Sigmoid colon (tissue), 7 donors: ENCODE measurements at places on chromosomes 5 and 9. TPM values are rescaled to one million over a fixed set of nuclear protein-coding genes. Genes with fewer than 3 reads are reported as not detected.

DNA sequence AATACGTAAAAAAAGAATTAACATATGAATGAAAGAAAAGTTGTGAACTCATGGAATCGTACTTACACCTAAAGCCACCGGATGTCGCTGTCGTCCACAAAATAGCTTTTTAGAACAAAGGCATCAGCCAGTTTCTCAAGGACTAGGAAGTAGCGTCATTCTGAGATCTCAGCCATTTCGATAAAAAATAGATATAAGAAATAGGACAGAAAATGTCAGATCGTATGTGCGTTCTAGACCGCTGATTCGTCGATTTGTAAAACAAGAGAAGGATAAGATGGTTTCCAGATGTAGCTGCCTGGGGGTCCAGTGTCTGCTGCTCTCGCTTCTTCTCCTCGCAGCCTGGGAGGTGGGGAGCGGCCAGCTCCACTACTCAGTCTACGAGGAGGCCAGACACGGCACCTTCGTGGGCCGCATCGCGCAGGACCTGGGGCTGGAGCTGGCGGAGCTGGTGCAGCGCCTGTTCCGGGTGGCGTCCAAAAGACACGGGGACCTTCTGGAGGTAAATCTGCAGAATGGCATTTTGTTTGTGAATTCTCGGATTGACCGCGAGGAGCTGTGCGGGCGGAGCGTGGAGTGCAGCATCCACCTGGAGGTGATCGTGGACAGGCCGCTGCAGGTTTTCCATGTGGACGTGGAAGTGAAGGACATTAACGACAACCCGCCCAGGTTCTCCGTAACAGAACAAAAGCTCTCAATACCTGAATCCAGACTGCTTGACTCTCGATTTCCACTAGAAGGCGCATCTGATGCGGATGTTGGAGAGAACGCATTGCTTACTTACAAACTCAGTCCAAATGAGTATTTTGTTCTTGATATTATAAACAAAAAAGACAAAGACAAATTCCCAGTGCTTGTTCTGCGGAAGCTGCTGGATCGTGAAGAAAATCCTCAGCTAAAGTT is at the start of gene PCDHA10:
TSS of gene PCDHA10 (plus strand) at position 126 of the 903 bp plus-strand sequence. CDS start at position 278, 152 bp downstream.
- no peak for DNase-seq

- peak; percentile 20 for DNase-seq
These were observed 16.3 kb downstream of the CLTA start for GRCh38 chr9:36207016-36207415.

ZDHHC11B gene
- 0.71 TPM for total RNA-seq

DNA sequence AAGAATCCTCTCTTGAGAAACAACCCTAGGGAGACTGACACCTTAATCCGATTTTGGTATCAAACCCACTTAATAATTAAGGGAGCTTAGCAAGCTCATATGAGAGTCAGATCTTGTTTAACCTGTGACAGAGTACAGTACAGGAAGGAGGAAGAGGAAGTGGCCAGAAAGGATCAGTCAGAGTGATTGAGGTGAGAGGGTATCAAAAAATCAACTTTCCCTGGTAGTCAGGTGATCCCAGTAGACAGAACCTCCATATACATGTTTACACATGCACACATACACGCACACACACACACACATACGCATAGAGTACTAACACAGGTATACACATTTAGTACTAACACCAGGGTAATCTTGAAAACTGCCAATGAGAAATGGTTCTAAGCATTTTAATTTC is 56.8 kb downstream of the GLIS3 start:
- DNase-seq: no peak

OR13J1 gene
- not detected for total RNA-seq

DNA sequence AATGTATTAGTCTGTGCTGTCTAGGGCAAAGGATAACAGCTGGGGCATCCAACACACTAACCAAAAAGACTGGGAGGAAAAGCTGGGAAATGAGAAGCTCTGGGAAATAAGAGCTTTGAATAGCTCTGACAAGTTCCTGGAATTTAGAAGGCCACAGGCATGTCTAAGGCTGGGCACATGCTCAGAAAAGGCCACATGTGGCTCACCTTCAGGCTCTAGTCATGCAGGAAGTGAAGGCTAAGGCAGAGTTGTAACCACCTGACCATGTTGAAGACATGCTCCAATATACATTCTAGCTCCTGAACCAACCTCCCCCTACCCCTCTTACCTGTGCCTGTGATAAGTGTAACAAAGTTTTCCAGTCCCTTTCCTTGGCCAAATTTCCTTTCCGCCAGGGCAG is 31.7 kb downstream of the CLTA start:
- DNase-seq: no peak

GRCh38 chr9:110078604-110079003 is 129.4 kb downstream of the C9orf152 start:
- DNase-seq: no peak

- DNase-seq: no peak
These were observed 280.4 kb downstream of the CAAP1 start for GRCh38 chr9:26612211-26612610.

- DNase-seq: no peak
These were observed 132.7 kb downstream of the SLIT3 start for GRCh38 chr5:169168280-169168679.

PROB1 gene
- 0.55 TPM for total RNA-seq

DMRT2 gene
- 0.36 TPM for total RNA-seq

- DNase-seq: no peak
These were observed 3.4 kb downstream of the TLE1 start for GRCh38 chr9:81685763-81686613.

DNA sequence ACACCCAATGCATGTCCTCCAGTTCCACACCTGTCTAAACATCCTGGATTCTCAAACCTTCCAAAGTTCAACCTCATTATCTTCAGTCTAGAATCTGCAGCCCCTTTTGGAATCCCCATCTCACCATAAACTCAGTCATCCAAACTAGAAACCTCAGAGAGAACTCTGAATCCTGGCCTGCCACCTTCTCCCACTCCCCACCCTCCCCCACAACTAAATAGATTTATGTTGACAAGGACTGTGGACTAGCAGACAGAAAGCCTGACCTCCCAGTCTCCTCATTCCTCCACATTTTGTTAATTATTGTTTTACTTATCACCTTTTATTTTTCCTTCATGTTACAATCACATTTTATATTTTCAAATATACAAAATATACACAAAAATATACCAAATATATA is 76.6 kb downstream of the MEF2C start:
- no peak for DNase-seq

DNA sequence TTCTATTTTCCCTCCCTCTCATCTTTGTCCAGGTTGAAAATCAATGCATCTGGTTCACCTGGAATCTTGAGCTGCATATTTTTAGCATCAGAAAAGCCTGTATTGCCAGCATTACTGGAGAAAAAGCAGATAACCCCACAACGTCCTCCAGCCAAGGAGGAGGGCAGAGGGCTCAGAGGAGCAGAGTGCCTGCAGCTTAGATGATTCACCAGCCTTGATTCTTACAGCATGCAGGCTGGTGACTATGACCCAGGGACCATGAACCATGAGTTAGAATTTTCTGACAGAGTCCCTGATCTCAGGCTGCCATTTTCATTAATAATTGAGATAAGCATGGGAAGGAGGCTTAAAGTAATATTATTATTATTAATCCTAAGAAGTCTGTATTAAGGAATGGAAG is 278.2 kb downstream of the BRINP1 start:
- DNase-seq: no peak

GRCh38 chr5:23648656-23649055 is 141.2 kb downstream of the PRDM9 start:
- no peak for DNase-seq

GRCh38 chr5:163642904-163643303 is 137.5 kb downstream of the MAT2B start:
- no peak for DNase-seq

CCDC171 gene
- total RNA-seq: 6.1 TPM

- no peak for DNase-seq
These were observed 23.5 kb downstream of the GKAP1 start for GRCh38 chr9:83794051-83794450.

DNA sequence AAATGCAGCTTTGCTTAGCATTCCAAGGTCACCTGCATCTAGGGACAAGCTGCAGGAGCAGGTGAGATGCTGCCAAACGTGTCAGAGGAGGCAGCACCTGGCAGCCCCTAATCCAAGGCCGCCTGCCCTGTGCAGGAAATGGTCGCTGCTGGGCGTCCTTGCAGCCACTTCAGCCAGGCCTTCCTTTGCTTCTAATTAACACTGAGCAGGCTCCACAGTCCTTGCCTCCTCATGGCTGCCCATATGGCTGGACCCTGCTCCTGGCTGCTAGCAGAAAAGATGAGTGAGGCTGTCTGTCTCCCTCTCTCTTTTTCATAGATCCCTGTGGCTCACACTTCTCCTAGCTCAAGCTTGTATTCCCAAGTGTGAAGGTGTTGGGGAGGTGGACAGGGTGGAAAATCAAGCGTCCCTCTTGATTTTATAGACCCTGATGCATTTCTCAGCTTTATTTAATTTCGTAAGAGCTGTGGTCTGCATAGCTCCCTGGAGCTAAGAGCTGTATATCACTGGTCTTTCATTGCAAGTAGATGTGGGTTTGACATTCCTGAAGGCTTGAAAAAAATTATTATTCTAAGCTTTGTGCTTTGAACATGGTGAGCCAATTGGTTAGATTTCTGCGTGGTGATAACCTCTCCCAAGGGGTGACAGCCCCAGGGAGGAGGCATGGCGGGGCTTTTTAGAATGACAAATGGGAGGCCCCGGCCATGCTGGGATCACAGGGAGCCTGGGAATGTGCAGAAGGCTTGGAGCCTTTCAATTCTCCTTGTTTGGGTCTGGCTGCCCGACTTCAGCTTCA is 193.8 kb downstream of the SLIT3 start:
- DNase-seq: no peak

GRCh38 chr9:122176916-122177315 is 17.2 kb downstream of the MORN5 start:
- DNase-seq: no peak

DNA sequence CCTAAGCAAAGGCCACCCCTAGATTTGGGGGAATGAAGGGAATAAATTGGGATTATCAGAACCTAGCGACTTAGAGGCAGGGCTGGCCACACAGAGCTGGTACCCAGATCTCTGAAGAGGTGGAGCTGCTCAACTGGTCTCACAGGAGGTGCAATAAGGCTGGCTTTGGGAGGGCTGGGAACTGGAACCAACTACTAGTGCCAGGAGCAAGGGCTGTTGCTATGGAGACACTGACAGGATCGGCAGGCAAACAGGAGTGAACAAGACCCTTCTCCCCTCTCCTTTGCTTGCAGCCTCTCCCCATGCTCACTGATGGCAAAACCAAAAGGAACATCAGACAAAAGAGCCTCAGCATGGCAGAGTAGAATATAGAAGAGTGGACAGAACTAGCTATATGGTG is 17.0 kb upstream of the WHRN start:
- DNase-seq: no peak

- DNase-seq: no peak
These were observed 21.3 kb upstream of the FAM13B start for GRCh38 chr5:138054206-138054605.

GRCh38 chr9:127751269-127752054 is 16.4 kb upstream of the TOR2A start:
- no peak for DNase-seq

- no peak for DNase-seq
These were observed 215.7 kb downstream of the GAS1 start for GRCh38 chr9:86731511-86732063.

- no peak for DNase-seq
These were observed 112.4 kb downstream of the ASTN2 start for GRCh38 chr9:117302487-117302886.

SPINK7 gene
- total RNA-seq: not detected

GRCh38 chr9:127863191-127863621 is 8.7 kb upstream of the ENG start:
- no peak for DNase-seq

GRCh38 chr9:115997923-115998322 is 155.7 kb upstream of the PAPPA start:
- no peak for DNase-seq

GRCh38 chr5:40568548-40568947 is 111.2 kb upstream of the PTGER4 start:
- DNase-seq: no peak

DNA sequence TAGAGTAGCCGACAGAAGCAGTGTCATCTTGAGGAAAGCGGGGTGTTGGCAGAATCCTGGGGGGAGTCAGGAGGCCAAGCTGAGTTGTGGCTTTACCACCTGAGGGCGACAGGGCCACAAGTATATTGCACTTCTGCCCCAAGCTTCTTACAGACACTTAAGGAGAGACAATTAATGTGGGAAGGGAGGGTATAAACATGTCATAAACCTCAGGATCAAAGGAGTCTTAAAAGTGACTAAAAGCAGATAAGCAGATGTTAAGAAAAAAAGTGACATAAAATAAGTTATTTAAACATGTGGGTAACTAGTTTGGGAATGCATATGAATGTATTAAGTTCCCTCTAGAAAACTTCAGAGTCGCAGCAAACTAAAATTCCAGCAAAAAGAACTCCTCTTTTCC is 63.9 kb downstream of the ERAP1 start:
- no peak for DNase-seq

DNA sequence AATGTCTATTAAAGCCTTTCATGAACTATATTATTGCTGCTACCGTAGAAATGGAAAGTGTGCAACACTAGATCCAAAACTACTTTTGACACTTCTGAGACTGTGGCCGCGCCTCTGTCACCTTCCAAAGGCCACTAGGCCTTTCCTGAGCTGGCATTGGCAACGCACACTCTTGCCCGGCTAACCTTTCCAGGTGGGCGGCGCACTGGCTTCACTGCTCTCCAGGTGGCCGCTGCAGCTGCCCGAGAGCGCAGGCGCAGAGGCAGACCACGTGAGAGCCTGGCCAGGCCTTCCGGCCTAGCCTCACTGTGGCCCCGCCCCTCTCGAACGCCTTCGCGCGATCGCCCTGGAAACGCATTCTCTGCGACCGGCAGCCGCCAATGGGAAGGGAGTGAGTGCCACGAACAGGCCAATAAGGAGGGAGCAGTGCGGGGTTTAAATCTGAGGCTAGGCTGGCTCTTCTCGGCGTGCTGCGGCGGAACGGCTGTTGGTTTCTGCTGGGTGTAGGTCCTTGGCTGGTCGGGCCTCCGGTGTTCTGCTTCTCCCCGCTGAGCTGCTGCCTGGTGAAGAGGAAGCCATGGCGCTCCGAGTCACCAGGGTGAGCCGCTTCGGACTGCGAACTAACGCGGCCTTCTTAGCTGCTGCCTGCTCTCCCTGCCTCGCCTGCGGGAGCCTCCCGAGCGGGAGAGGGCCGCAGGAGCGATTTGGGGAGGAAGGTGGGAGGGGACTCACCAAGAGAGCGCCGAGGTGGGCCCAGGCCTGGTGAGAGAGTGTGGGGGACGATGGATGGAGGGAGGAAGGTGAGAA is at the start of gene CCNB1:
TSS of gene CCNB1 (plus strand) at position 465 of the 807 bp plus-strand sequence. CDS start at position 578, 113 bp downstream.
- DNase-seq: peak; percentile 98

FBLL1 gene
- total RNA-seq: not detected

IFNB1 gene
- total RNA-seq: not detected
